Naive B cell (primary cell): ENCODE measurements at places on chromosomes 13 and 19.

DNA sequence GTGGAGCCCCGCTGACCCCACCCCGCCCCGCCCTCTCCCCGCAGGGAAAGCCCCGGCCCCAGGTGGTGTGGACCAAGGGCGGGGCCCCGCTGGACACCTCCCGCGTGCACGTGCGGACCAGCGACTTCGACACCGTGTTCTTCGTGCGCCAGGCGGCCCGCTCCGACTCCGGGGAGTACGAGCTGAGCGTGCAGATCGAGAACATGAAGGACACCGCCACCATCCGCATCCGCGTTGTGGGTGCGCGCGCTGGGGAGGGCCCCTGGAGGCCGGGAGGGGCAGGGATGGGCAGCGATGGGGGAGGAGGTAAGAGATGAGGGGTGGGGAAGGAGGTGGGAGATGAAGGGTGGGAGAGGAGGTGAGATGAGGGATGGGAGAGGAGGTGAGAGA, 17.2 kb upstream of the EMC10 start:
- DNase-seq, result no peak

GRCh38 chr19:517721-518597, 10.7 kb downstream of the TPGS1 start:
- no peak for DNase-seq

DNA sequence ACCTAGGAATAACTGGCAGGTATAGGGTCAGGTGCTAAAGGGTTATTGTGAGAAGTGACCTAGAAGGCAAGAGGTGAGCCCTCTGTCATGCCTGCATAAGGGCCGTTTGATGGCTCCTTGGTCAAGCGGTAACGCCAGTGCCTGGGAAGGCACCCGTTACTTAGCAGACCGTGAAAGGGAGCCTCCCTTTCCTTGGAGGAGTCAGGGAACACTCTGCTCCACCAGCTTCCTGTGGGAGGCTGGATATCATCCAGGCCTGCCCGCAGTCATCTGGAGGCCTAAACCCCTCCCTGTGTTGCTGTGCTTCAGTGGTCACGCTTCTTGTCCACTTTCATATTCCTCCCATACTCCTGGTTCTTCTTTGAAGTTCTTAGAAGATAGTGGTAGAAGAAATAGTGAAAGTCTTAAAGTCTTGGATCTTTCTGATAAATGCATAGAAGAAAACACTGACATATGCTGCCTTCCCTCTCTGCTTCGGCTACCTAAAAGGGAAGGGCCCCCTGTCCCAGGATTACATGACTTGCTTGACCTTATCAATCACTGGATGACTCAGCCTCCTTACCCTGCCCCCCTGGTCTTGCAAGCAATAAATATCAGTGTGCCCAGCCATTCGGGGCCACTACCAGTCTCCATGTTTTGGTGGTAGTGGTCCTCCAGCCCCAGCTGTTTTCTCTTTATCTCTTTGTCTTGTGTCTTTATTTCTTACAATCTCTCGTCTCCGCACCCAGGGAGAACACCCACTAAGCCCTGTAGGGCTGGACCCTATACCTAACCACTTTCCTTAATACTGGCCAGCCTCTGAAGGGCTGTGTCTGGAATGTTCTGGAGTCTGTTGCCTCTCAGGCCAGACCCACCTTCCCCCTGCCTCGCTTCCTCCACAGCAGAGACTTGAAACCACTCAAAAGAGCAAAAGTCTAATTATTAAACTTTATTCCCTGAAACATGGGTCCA, 16.1 kb upstream of the ABCC4 start:
- no peak for DNase-seq

DNA sequence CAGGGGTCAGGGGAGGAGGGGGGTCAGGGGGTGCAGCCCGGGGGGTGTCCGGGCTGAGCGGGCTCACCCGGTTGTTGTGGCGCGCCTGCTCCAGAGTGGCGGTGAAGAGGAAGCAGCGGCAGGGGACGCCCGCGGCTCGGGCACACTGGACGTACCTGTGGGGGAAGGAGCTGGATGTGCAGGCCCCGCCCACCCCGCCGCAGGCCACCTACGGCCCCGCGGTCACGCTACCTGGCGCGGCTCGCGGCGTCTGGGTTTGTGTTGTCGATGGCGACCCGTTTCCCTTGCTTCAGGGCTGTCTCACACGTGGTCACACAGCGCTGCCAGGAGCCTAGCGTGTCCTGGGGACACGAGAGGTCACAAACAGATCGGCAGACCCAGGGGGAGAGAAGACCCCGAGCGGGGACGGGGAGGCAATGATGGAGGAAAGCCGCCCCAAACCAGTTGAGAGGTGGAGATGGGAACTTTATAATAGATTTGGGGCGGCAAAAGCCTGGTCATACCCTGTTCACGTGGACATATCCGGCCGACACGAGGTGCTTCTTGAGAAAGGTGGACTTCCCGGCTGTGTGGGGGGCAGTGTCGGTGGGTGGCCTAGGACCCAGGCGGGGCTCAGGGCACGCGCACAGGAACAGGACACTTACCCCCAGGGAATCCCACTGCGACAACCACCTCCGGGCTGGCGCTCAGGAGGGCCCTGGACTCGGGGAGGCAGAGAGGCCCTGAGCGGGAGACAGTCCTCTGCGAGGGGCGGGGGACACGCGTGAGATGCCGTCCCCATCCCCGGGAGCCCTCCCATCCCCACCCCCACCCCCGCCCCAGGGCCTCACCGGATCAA, 5.6 kb downstream of the PNKP start:
- no peak for DNase-seq

DNA sequence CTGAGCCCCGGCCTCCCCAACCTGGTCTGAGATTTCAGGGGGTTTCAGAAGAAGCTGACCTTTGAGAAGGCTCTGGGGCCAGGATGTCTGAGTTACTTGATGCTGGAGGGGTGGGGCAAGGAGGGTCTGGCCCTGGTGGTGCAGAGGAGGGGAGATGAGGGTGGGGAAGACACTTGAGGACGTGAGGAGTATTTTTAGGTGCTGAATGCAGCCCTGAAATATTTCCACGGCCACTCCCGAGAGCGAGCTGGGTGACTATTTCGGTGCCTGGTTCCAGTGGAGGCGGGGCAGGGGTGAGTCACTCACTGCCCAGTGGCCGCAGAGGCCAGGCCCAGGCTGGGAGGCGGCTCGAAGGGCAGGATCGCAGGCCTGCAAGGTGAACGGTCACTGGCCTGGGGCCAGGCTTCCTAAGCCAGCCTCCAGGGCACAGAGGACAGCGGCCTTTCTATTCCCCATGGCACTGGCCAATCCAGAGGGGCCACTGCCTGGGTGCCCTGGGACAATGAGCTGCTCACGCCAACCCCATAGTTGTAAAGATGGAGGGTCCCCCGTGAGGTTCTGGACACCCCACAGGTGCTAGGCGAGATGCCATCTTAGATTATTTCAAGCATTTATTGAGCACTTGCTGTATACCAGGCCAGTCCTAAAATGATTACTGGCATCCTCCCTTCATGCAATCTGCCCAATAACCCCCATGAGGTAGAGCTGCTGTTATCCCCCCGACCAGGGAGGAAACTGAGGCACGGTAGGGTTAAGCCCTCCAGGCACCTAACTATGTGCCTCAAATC, 19.7 kb upstream of the JUND start:
- DNase-seq, result no peak

- DNase-seq, result no peak
Observed at GRCh38 chr19:52172347-52172746, 926 bp upstream of the ZNF836 start.

GRCh38 chr19:51417810-51418157, 342 bp upstream of the SIGLEC10 start:
- DNase-seq, result no peak

GRCh38 chr13:24865163-24865953, 101.4 kb downstream of the RNF17 start:
- no peak for DNase-seq

GRCh38 chr19:36745870-36746269, 26.7 kb downstream of the ZNF850 start:
- no peak for DNase-seq

DNA sequence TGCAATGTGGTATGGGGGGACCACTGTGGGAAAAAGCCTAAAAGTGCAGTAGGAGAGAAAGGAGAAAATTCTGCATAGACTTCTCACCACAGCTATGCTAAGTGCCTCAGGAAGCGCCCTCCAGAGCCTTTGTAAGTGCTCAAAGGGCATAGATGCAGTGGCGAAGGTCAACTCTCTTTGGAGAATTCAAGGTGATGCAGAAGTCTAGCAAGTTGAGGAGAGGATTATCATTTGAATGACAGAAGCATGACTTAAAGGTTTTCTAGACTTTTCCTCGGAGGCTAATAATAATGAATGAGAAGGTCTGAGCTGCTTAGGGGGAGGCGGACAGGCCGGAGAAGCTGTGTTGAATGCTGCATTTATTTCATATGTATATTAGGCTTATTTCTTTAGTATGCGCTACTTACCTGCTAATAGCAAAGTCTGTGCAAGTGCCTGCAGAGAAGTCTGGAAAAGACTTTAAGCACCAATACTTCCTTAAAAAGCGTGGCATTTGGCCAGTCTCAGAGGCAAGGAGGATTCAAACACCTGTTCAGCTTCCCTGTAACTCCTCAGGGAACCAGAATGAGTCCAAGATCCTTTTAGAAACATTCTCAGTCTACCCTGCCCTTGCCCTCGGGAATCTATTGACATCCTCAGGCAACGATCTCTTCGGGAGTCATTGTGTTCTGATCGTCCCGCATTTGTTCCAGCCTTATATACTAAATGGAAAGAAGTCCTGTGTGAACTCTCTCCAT, 56.2 kb downstream of the FLT1 start:
- DNase-seq, result no peak

- DNase-seq, result no peak
Observed at GRCh38 chr13:58883405-58883804, 1251.9 kb downstream of the PCDH17 start.

DNA sequence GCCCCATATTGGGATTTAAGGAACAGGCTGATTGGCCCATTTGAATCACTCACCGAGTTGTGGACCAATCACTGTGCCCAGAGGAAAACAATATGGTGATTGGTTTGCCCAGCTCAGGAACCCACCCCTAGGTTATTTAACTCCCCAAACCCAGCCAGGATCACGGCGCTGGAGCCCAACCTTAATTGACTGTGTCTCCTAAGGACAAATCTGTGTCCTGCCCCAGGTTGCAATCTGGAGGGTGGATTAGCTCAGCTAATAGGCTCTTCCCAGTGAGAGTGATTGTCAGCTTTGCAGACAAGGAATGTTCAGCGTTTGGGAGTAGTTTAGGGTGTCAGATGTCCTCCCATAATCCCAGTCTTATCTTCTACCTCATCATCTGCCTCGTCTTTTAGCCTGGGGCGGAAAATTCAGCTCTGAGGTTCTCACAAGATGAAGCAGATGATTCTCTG, 3.5 kb upstream of the ZNF358 start:
- no peak for DNase-seq

- no peak for DNase-seq
Observed at GRCh38 chr19:15296353-15296752, 36.0 kb downstream of the BRD4 start.

DNA sequence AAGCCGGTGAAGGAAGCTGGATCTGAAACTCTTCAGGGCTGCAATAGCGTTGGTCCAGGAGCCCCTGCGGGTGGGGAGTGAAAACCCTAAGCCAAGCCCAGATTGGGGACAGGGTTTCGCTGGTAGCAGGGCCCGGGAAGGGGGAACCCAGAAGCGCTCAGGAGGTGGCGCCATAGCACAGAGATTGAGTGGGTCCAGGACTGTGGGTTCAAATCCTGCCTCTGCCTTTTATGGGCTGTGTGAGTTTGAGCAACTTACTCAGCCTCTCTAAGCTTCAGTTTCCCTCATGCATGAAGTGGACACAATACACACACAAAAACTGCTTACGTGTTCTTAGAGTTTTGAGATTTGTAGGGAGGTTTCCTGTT, 8.3 kb upstream of the SYCN start:
- peak; percentile 12 for DNase-seq

- DNase-seq, result no peak
Observed at GRCh38 chr13:60467098-60467497, 70.1 kb downstream of the TDRD3 start.

DNA sequence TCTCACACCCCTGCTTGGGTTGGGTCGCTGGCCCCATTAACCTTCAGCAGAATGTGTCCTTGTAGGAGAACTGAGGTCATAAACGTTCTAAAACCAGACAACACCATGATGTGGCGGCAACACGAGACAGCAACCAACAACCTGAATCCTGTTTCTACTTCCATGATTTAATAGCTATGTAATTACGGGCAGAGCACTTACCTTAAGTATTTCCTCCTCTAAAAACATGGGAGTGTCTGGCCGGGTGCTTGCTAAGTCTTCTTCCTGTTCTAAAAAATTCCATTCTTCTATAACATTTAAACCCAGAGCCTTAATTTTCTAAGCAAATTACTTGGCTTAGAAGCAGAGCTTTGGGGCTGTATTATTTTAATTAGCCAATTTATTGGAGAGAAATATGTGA, 33.5 kb upstream of the IRS2 start:
- no peak for DNase-seq

DNA sequence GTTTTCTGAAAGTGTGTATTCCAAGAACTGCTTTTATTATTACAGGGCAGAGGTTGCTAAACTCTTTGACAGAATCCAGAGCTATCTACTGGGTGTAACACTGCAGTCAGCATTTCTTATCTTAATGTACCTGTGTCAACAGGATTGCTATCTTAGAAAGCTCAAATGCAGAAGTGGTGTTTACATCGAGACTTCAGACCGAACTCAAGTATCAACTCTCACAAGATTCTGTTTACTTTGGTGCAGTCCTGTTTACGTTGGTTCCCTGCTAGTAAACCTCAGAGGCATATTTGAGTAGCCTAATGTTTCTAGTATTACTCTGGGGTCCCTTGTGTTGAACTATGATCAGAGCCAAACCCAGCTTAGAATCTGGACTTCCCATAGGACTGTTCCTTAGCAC, 20.5 kb downstream of the SLC15A1 start:
- no peak for DNase-seq

GRCh38 chr13:109744512-109745051, 41.8 kb downstream of the IRS2 start:
- no peak for DNase-seq

GRCh38 chr13:38543561-38543960, 143.3 kb upstream of the FREM2 start:
- DNase-seq, result no peak

DNA sequence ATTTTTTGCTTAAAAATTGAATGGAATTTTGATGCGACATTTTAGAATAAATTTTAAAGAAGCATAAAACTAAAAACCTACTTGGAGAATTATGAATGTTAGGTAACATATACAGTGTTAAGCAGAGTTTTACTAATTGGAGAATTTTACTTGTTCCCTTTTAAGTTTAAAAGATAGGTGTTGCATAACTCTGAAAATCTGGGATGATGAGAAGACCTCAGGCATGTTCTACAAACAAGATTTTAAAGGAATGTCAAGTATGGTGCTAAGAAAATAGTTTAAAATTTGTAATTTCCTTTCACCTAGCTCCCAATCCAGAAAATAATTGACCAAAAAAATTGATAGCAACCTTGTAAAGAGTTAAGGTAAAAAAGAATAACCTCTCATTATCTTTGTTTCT, 135.8 kb downstream of the RFC3 start:
- no peak for DNase-seq

- DNase-seq, result no peak
Observed at GRCh38 chr13:104086759-104087158, 1020.5 kb upstream of the SLC10A2 start.

GRCh38 chr13:80462037-80462436, 121.1 kb upstream of the SPRY2 start:
- DNase-seq, result no peak
